ENCODE measurements at places on chromosomes 5 and 9.
A peak's percentile ranks its signal among the peaks of the same experiment; 100 is the strongest.

GRCh38 chr9:134329886-134330285, 3.6 kb downstream of the RXRA start:
- no peak for DNase-seq

DNA sequence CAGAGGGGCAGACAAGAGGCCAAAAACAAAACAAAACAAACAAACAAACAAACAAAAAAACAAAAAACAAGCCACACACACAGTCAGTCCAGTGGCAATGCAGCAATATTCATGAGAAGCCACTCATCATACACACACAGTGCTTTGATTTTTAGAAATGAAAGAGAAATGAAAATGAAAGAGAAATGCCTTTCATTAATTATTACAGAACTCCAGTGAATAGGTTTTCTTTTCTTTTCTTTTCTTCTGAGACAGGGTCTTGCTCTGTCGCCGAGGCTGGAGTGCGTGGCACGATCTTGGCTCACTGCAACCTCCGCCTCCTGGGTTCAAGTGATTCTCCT, 36.9 kb downstream of the SPRY4 start:
- no peak for DNase-seq

GRCh38 chr5:88092958-88093605, 175.6 kb downstream of the TMEM161B start:
- DNase-seq, result no peak

DNA sequence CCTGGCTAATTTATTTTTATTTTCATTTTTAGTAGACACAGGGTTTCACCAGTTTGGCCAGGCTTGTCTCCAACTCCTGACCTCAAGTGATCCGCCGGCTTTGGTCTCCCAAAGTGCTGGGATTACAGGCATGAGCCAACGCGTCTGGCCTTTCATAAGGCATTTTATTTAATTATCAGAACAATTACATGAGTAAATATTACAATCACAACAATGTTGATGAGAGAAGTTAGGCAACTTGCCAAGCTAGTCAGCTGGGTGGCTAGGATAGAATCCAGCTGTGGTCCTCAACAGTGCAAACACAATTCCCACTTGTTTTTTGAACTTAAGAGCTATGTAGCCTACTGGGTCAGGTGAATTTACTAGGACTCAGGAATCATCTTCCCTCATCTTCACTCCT, 22.0 kb downstream of the C9orf57 start:
- DNase-seq, result no peak

DNA sequence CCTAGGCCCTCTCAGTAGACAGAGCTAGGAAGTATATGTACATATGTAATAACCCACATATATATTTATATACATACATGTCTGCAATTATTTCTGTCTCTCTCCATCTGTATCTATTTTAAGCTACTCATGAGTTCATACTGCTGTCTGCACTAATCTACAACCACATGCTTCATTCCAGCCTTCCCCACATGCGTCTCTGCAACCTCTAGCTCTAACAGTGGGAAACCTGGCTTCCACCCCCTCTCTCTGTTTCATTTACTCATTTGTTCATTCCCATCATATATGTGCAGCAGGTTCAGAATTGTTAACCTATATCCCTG, 23.3 kb downstream of the DCANP1 start:
- no peak for DNase-seq

DNA sequence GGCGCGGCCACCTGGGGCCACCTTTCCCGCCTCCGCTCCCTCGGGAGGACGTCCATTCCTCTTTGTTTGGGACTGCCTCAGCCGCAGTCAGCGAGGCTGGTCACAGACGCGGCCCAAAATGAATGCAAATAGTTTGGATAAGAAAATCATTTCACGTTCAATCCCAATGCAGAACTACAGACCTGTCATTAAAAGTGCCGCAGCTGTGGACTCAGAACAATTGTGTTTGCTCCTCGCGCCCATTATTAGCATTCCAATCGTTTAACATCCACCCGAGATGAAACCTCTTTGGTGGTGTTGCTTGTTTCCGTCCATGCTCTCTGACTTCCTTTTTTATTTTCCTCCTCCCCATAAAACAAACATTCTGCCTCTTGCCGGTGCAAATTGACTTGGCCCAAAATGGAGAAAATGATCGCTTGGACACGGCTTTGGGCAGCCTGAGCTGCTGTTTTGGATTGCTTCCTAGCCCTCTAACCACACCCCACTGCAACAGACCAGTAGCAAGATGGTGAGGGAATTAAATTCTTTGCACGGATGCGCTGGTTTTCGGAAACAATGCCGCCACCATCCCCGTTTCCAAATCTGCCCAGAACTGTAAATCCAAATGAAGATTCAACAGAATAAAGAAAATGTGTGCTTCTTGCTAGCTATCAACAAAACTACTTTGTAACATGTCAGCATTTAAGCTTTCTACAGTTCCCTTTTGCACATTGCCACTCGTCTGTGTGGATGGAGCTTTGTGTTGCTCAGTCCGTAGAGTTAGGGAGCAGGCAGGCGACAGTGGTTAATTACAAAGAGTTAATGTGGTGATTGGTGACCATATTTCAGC, 784 bp downstream of the NLN start:
- peak; percentile 68 for DNase-seq

All from SK-N-DZ (cell line).